ENCODE measurements at places on chromosomes 7 and 10. TPM values are rescaled to one million over a fixed set of nuclear protein-coding genes. Genes with fewer than 3 reads are reported as not detected.
A peak's percentile ranks its signal among the peaks of the same experiment; 100 is the strongest.

- no peak overlapping the region for H3K4me3 ChIP-seq
- H3K36me3 ChIP-seq, result no peaks in the 10 kb centered on the region
- H3K4me1 ChIP-seq, result no peaks in the 10 kb centered on the region
- DNase-seq, result no peak
These were observed 164.0 kb upstream of the GLI3 start for GRCh38 chr7:42400961-42401360.

DNA sequence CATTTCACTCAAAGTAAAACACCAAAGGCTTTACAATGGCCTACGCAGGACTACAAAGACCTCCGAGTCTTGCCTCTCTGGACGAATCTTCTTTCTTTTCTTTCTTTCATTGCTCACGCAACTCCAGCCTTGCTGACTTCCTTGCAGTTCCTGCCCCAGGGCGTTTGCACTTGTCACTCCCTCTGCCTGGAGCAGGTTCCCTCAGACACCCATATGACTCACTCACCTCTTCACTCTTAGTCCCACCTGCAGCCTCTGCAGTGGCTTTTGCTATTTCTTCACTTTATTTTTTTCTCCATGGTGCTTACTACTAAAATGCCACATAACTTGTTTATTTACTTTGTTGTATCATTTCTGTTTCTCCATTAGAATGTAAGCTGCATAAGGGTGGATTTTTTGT is 33.1 kb downstream of the GHRHR start:
- no peak for DNase-seq
- H3K4me3 ChIP-seq, result no peak overlapping the region
- H3K27ac ChIP-seq, result no peak overlapping the region
- H3K36me3 ChIP-seq, result no peaks in the 10 kb centered on the region
- H3K27me3 ChIP-seq, result peaks cover 3% of the 10 kb centered on the region

DNA sequence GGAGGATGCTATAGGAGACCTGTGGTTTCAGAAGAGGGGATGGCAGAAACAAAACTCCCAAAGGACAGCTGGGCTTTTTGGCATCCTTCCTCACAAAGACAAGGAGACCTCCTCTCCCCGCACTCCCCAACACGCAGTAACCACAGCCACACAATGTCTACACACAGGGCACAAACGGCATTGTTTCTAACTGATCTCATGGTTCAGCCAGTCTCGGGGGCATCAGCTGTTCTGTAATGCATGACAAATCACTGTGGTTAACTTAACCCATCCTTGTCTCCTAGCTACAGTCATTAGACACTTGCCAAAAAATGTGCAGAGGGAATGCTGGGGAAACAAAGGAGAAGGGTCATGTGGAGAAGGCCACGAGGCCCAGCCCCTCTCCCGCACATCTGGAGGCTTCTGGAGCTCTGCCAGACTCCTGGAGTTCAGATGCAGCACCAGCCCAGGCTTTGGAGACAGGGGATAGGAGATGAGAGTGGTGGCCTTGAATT is 7.6 kb upstream of the ADAMTS14 start:
- DNase-seq, result peak; percentile 99
- no peaks in the 10 kb centered on the region for H3K36me3 ChIP-seq
- H3K4me3 ChIP-seq, result no peak overlapping the region
- H3K4me1 ChIP-seq, result peaks cover 46% of the 10 kb centered on the region

The AEBP1 gene
- total RNA-seq, result 17.8 TPM

The TRIM56 gene
- 6.7 TPM for total RNA-seq

The MEOX2 gene
- total RNA-seq, result not detected
